ENCODE measurements at places on chromosomes 4 and X. TPM values are rescaled to one million over a fixed set of nuclear protein-coding genes. Genes with fewer than 3 reads are reported as not detected.

- H3K4me3 ChIP-seq = no peak overlapping the region
- H3K36me3 ChIP-seq = no peaks in the 10 kb centered on the region
- H3K4me1 ChIP-seq = peaks cover 34% of the 10 kb centered on the region
- DNase-seq = no peak
These were observed 20.0 kb downstream of the PTTG2 start for GRCh38 chr4:37980246-37980645.

DNA sequence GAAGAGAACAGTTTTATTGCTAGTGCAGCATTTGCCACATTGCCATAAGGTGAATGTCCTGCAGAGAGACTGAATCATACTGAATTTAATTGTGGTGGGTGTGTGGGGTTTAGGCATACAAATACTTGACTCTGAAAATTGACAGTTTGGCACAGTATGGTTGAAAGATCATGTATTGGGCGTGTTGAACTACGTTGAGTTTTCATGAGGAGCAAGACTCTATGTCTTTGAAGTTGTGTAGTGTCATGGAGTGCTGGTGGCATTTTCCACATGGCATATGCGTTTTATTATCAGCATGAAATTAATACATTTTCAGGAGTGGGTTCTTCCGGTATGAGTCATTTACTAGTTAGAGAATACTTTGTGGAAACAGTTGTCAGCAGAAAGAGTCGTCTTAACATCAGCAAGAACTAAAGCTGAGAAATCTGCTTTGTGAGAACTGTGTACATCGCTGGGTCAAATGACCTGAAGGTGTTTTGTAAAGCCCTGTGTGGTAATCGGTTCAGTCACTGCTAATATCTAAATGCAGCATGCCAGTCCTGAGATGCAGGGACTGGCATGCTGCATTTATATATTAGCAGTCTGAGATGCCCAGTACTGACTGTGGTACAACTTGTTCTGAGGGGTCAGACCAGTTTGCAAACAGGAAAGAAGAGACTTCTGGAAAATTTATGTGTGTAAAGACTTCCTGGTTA is 50.3 kb downstream of the ARHGAP10 start:
- DNase-seq = no peak
- H3K4me1 ChIP-seq = peaks cover 5% of the 10 kb centered on the region
- no peak overlapping the region for H3K4me3 ChIP-seq
- H3K36me3 ChIP-seq = no peaks in the 10 kb centered on the region
- H3K27me3 ChIP-seq = no peaks in the 10 kb centered on the region

GRCh38 chr4:16685536-16685935 is 212.9 kb downstream of the LDB2 start:
- H3K36me3 ChIP-seq = no peaks in the 10 kb centered on the region
- H3K4me3 ChIP-seq = no peak overlapping the region
- no peak for DNase-seq
- H3K4me1 ChIP-seq = no peaks in the 10 kb centered on the region
- H3K27me3 ChIP-seq = no peaks in the 10 kb centered on the region

KIF4A gene
- total RNA-seq = 12.6 TPM

- no peaks in the 10 kb centered on the region for H3K27me3 ChIP-seq
- DNase-seq = no peak
- no peaks in the 10 kb centered on the region for H3K4me1 ChIP-seq
- H3K27ac ChIP-seq = no peak overlapping the region
- no peak overlapping the region for H3K4me3 ChIP-seq
These were observed 129.5 kb downstream of the PACRGL start for GRCh38 chr4:20829617-20830357.

- no peak overlapping the region for H3K27ac ChIP-seq
- no peak overlapping the region for H3K4me3 ChIP-seq
- no peaks in the 10 kb centered on the region for H3K36me3 ChIP-seq
- H3K27me3 ChIP-seq = no peaks in the 10 kb centered on the region
- no peaks in the 10 kb centered on the region for H3K4me1 ChIP-seq
These were observed 107.3 kb upstream of the RAI2 start for GRCh38 chrX:17968367-17968766.

DNA sequence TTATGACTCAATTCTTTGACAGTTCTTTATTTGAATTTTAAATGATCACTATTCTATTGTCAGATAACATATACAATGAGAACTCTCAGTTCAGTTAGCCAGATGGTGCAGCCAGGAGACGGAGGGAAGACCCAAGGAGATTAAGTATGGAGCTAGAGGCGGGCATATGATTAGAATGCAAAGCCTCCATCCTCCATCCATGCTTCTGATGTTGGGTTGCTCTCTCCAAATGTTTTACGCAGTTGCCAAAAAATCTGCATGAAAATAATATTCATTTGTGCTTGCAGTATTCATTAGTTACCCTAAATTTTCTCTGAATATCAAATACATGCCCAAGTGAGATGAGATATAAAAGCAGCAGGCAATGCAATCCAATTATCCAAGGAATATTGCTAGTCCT is 874.8 kb downstream of the C4orf33 start:
- H3K4me3 ChIP-seq = no peak overlapping the region
- H3K36me3 ChIP-seq = no peaks in the 10 kb centered on the region
- DNase-seq = no peak
- H3K27ac ChIP-seq = no peak overlapping the region

GRCh38 chrX:123685232-123685631 is 47.6 kb downstream of the THOC2 start:
- H3K4me1 ChIP-seq = 0 out of 2 replicates have a peak, but pooled peaks cover 3% of the 10 kb centered on the region
- no peak overlapping the region for H3K4me3 ChIP-seq
- H3K27ac ChIP-seq = no peak overlapping the region
- DNase-seq = no peak

- H3K4me1 ChIP-seq = peaks cover 16% of the 10 kb centered on the region
- H3K4me3 ChIP-seq = no peak overlapping the region
- no peak overlapping the region for H3K27ac ChIP-seq
These were observed 16.5 kb downstream of the TRAPPC2 start for GRCh38 chrX:13717700-13718472.

HTN1 gene
- not detected for total RNA-seq

DNA sequence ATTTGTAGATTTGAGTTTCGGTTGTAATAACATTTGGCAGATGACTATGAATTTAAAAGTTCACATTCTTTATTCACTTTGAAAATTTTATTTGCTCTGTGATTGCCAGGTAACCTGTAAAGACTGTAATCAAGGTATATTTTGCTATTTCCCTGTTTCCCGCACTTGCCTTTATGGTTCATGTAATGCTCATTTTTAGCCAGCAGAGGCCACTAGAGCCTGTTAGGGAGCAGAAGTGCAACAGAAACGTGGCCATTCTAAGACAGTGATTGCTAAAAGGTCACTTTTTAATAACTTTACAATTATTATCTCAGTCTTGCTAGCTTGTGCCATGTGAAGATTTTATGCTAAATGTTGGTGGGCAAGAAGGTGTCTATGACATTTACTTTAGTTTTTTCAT is 12.4 kb downstream of the YIPF6 start:
- peaks cover 4% of the 10 kb centered on the region for H3K36me3 ChIP-seq
- peak; percentile 85 for DNase-seq
- no peaks in the 10 kb centered on the region for H3K27me3 ChIP-seq
- H3K27ac ChIP-seq = no peak overlapping the region
- peaks cover 7% of the 10 kb centered on the region for H3K4me1 ChIP-seq

DNA sequence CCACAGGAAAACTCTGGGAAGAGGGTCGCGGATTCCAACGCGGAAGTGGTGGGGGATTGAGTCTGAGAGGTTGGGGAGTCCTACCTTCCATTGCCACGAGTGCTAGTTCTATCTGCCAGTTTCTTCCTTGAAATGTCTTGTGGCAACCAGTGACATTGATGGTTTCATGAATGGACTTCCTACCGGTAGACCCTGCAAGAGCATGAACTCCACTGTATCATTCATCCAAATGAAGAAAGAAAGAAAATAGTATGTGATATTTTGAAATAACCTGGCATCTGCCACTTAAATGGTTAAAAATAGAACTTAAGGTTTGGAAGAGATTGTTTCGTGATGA is 1.1 kb upstream of the SLC10A7 start:
- H3K4me1 ChIP-seq = peaks cover 24% of the 10 kb centered on the region
- H3K27me3 ChIP-seq = no peaks in the 10 kb centered on the region
- peak; percentile 52 for DNase-seq
- no peak overlapping the region for H3K27ac ChIP-seq
- H3K4me3 ChIP-seq = peak overlapping the region; percentile 92

DNA sequence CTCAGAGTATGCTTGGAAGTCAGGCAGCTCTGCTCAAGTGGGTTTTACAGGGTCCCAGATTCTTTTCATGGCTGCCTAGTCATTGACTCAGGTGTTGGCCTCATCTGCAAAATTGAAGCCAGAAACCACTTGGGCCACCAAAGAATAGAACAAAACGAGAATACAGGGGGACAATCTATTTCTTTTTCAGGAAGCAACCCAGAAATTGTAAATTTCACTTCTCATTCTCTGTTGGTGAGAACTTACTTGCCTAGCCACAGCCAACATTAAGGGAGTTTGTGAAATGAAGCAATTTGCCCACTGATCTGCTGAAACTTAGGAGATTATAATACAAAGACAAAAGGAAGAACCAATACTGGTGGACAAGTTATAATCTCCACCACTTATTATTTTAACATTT is 8.6 kb upstream of the TKTL2 start:
- H3K4me1 ChIP-seq = peaks cover 9% of the 10 kb centered on the region
- no peak overlapping the region for H3K4me3 ChIP-seq
- H3K36me3 ChIP-seq = no peaks in the 10 kb centered on the region
- no peak for DNase-seq
- H3K27me3 ChIP-seq = no peaks in the 10 kb centered on the region
- H3K27ac ChIP-seq = no peak overlapping the region

All from Karpas-422 (cell line).